ENCODE measurements at places on chromosomes 12 and 14.

- ATAC-seq = peak; percentile 53
Measured at GRCh38 chr14:76953311-76953945, 75.1 kb downstream of the IRF2BPL start.

- no peak for ATAC-seq
Measured at GRCh38 chr14:105842105-105842504, 315.7 kb downstream of the TMEM121 start.

GRCh38 chr14:63891148-63891975 is 38.6 kb downstream of the SYNE2 start:
- ATAC-seq = no peak

DNA sequence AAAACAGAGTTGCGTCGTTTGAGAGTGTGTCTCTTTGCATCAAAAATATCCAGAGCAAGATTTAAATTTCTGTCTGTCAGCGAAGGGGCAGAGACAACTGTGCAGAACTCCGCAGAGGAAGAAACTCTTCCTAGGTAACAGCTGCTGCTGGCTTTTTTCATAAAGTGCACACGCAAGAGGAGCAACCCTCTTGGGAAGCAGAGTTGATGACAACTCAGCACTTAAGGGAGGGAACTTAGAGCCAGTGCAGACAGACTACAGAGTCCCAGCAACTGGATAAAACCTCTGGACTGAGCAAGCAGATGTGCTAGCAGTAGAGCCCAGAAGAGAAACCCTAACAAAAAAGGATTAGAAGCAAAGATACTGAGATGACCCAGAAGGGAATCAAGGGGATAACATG is 337.1 kb downstream of the PCNX1 start:
- ATAC-seq = no peak

- no peak for ATAC-seq
Measured at GRCh38 chr12:2238111-2238510, 185.3 kb downstream of the CACNA1C start.

GRCh38 chr12:69886715-69887114 is 61.7 kb downstream of the MYRFL start:
- ATAC-seq = no peak

GRCh38 chr12:120118321-120119061 is 1.9 kb upstream of the RAB35 start:
- no peak for ATAC-seq

GRCh38 chr12:16175840-16176239 is 101.6 kb downstream of the SLC15A5 start:
- ATAC-seq = peak; percentile 80

- ATAC-seq = no peak
Measured at GRCh38 chr12:42235426-42235825, 2.6 kb downstream of the YAF2 start.

- ATAC-seq = no peak
Measured at GRCh38 chr12:51661836-51662235, 70.8 kb downstream of the SCN8A start.

DNA sequence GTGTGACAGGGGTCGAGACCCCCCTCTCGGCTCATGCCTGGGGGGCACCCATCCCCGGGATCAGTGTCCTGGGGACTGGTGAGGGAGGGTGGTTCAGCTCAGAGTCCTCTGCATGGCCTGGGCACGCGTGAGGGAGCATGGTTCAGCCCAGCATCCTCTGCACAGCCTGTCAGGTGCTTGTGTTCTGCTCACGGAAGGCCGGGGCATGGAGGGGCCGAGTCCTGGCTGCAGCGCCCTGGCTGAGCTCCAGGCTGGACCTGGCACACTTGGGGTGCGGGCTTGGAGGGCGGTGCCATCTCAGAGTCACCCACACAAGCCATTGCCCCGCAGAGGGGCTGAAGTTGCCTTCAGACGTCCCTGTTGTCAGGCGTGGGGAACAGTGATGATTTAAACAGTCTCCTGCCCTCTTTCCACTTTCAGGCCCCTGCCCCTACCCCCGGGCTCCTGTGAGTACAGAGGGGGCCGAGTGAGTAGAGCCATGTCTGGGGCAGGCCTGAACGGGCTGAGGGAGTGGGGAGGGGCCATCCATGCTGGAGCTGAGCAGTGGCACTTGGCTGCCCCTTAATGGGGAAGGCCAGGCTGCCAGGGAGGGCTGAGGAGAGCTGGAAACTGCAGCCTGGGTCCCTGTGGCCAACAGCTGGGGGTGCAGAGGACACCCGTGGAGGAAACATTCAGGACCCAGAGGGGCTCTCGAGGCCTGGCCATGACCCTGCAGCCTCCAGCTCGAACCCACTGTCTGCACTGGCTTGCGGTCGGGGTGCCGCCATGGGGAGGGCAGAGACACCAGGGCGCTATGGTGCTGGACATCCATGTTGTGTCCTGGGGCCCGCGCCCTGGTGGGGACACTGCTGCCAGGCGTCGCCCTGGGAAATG is 22.5 kb downstream of the FBRSL1 start:
- no peak for ATAC-seq

DNA sequence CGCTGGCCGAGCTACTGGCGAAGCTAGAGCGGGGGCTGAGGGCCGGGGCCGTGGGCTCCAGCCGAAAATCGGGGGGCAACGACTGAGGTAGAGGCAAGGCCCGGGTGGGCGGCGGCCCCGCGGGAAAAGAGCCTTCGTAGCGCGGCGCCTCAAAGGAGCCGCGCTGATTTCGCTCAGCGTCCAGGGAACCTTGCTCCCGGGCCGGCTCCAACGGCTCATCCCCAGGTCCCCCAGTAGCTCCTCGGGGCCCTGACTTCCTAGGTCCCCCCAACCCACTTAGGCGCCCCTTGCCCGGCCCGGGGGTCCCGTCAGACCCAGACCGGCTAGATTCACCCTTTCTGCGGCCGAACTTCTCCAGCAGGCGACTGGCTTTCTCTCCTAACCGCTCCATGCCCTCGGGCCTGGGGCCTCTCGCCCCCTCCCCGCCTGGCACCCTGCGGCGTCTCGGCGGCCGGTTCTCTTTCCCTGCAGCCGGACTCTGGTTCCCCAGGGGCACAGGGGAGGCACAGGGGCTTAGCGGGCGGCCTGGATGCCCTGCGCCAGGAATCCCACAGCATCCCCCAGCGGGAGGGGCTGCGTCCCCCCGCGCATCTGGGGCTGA is 375 bp downstream of the AJUBA start:
- no peak for ATAC-seq

DNA sequence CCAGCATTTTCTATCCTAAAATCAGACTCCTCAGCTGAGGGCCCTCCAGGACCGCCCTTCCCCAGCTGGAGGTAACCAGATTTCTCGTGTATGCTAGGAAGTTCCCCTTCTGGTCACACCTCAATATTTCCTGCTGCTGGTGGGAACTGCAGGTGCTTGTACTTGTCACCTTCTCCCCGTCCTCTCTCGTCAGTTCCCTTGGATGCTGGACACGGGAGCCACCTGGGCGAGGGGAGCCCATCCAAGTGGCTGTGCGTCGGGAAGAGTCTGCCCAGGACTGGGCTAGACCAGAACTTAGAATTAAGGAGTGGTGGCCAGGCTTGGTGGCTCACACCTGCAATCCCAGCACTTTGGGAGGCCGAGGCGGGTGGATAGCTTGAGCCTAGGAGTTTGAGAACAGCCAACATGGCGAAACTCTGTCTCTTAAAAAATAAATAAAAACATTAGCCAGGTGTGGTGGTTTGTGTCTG is 23.2 kb upstream of the KIF26A start:
- no peak for ATAC-seq

- ATAC-seq = no peak
Measured at GRCh38 chr12:115155665-115156645, 472.0 kb upstream of the TBX3 start.

DNA sequence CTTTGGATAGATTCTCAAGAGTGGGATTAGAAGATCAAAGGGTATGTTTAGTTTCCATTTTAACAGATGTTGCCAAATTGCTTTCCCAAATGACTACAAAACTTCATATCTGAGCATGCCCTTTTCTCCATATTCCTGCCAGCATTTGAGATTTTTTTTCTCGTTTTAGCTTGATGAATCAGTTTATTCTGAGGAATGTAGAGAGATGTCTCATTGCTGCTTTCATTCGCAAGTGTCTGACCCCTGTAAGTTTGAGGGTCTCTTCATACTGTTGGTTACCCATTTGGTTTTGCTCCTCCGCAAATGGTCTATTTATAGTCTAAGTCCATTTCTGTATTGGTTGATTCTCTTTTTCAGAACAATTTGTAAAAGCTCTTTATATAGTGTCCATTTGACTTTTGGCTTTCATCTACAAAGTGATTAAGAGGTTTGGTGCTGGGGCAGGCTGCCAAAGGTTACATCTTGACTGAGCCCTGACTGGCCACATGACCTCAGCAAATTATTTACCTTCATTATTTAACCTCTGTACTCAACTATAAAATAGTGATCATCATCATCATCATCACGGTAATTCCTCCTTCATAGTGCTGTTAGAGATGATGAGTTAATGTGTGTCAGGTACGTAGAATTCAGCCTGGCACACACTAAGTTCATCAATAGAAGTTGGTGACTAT is 33.6 kb downstream of the HCAR2 start:
- no peak for ATAC-seq

GRCh38 chr14:29800961-29801360 is 126.7 kb downstream of the PRKD1 start:
- no peak for ATAC-seq

DNA sequence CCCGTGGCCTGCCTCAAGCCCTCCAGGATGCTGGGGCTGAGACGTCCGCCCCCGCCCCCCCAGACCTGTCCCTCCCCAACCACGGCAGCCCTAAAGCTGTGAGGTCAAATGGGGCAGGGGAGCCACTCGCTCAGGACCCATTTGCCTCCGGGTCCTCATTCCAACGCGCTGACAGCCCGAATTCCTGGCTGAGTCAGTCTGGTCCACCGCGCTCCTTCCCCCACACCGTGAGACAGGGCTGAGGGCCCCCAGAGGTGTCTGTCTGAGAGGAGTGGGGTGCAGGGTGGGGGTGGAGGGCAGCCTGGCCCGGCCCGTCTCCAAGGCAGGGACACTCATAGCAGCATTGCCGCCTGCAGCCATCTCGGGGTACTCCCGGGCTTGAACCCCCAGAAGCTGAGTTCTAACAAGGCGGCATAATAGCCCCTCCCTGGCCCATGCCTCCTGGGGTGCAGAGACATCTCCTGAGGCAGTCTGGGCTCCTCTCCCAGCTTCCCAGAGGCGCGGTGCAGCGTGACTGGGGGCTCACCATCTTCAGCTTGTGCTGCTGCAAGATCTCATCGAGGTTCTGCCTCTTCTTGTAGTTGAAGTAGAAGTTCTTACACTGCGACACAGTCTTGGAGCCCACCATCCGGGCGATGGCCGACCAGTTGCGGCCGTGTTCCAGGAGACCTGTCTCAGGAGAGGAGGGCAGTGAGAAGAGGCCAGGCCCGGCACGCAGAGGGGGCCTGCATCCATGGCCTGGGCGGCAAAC is 90.5 kb downstream of the RFLNA start:
- no peak for ATAC-seq

- ATAC-seq = no peak
Measured at GRCh38 chr12:110102255-110102654, 21.9 kb upstream of the IFT81 start.

DNA sequence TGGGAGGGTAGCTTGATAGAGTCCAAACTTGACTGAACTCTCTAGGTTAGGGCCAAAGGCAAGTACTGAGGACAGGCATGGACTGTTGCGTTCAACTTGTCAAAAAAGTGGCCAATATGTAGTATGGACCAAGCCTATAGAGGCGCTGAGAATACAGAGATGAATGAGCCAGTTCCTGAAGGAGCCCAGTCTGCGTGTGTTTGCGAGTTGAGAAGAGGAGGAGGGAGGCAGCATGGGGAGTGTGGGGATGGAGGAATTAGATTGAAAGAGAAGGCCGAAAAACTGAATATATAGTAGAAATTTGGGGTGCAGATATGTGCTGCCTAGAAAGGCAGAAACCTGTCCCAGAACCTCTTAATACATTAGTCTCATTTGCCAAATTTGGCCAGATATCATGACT is 412.4 kb downstream of the PCNX1 start:
- ATAC-seq = no peak

- ATAC-seq = no peak
Measured at GRCh38 chr12:107469011-107469410, 216.6 kb upstream of the PWP1 start.

- no peak for ATAC-seq
Measured at GRCh38 chr12:47110718-47111391, 31.1 kb upstream of the AMIGO2 start.

GRCh38 chr12:31890295-31891285 is 68.6 kb upstream of the RESF1 start:
- ATAC-seq = no peak

GRCh38 chr14:76769636-76770292 is 8.5 kb downstream of the VASH1 start:
- no peak for ATAC-seq

GRCh38 chr12:26523708-26524150 is 309.3 kb downstream of the ITPR2 start:
- ATAC-seq = peak; percentile 99

GRCh38 chr12:102114212-102114611 is 5.7 kb downstream of the NUP37 start:
- ATAC-seq = no peak

- peak; percentile 60 for ATAC-seq
Measured at GRCh38 chr12:26369588-26369987, 174.2 kb downstream of the SSPN start.

DNA sequence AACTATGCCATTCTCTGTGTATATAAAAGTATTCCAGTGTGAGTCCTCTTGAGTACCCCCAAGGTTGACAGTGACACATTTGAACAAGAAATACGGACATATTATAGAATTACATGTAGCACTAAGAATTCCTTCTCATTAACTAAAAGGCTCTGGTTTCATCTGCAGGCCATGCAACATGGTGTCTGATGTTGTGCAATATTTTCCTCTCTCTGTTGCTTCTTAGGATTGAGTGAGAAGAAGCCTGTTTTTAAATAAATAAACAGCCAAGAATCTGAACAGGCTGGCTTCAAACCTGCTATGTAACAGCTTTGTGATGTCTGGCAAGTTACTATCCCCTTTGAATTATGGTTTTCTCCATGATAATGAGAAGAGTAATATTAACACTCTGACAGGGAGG is 22.2 kb upstream of the CCER1 start:
- ATAC-seq = no peak

DNA sequence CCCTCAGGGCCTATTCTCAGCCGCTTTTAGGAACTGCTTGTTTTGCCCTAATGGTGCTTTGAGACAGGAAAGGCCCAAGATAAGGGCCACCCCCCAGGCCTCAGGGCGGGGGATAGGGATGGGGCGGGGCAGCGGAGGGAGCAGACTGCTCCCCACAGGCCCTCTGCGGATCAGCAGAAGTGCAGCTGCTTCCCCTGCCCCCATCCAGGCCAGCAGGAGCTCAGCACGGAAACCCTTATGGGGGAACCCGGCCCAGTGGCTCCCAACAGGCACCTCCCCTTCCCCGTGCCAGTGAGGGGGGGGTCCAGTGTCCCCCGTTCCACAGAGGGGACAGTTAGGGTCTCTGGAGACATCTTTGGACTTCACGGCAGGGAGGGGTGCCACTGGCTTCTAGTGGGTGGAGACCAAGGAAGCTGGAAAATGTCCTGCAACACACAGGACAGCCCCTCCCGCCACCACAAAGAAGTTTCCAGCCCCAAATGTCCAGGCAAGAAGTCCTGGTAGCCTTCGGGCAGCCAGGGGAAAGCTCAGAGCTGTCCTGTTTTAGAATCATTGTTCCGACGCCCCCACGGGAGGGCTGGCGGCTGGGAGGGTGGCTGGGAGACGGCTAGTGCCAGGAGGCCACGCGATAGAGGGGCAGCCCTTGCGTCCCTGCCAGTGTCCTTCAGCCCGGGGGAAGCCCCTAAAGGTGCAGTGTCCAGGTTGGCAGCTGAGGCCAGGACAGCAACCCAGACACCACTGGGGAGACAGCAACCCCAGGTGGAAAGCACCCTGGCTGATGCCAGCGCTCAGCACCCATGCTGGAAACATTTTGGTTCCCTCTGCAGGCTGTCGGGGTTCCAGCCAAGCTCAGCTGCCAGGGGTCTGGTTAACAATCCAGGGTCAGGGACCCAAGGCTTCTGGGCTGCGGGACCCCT is 10.4 kb upstream of the GPR132 start:
- ATAC-seq = peak; percentile 63

Data from gastroesophageal sphincter (tissue), 4 donors.